ENCODE measurements at places on chromosomes 2 and 18.

GRCh38 chr2:10274983-10275802 is 27.5 kb upstream of the HPCAL1 start:
- DNase-seq, result no peak

- peak; percentile 2 for DNase-seq
Observed at GRCh38 chr2:210177769-210178168, 6.6 kb upstream of the KANSL1L start.

DNA sequence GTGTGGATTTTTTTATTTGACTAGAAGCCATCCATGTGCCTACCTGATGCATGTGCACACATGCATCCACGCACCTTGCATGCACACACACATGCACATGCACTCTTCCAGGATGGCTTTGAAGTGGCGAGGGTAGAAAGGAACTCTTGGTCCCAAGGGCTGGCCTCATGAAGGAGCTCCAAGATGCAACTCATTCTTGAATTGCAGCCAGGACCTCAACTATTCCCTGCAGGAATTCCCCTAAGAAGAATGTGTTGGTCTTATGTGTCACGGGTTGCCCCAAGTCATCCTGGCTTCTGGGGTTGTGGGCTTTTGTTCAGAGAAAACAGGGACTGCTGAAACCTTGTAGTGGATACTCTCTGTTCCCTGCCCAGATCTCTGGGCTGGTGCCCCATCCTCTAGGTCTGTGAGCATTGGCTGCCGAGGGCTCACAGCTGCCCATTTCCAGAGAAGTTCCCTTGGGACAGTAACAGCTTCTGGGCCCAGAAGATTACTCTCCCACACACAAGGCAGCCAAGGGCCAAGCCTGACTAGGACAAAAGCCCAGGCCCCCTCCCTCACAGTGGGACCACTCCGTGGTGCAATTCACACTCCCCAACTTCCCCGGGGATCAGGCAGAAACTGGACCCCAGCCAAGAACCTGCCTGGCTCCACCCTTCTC is 137.6 kb downstream of the COPS8 start:
- no peak for DNase-seq

GRCh38 chr18:44793194-44793593 is 112.5 kb downstream of the SETBP1 start:
- DNase-seq, result no peak

DNA sequence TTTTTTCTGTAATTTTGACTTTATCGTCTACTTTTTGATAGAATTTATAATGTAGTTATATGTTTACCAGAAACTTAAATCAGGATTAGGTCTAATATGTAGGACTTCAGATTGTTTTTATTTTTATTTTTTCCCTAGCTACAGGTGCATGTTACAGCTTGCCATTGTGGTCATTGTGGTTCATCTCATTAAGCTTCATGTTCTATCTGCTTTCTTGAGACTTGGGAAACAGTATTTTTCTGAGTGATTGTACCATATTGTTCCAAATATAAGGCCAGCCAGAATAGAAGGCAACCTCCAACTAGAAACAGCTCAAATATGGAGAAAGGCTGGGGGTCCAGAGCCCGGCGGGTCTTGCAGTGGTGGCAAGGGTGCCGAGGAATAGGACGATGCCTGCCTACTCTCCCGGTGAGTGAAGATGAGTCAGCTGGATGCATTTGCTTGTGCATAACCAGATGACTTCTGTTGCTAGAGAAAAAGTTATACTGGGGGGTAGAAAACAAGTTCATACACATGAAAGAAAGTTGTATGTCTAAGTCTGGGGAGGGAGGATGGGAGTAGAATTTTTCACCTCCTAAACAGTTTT is 188.4 kb downstream of the CCDC85A start:
- DNase-seq, result no peak

GRCh38 chr2:94923196-94923595 is 52.0 kb downstream of the TEKT4 start:
- no peak for DNase-seq

- DNase-seq, result no peak
Observed at GRCh38 chr2:1101011-1101782, 150.5 kb downstream of the SNTG2 start.

- DNase-seq, result no peak
Observed at GRCh38 chr2:46340740-46341420, 43.7 kb downstream of the EPAS1 start.

DNA sequence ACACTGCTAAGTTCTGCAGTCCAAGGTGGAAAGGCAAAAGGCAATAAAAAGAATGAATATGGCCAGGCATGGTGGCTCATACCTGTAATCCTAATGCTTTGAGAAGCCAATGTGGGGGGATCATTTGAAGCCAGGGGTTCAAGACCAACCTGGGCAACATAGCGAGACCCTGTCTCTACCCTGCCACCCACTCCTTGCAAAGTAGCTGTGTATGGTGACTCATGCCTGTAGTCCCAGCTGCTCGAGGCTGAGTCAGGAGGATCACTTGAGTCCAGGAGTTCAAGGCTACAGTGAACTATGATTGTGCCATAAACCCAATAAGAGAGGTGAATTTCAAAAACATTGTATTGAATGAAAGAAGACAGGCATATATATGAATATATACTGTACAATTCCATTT is 2.4 kb downstream of the MYL12B start:
- no peak for DNase-seq

GRCh38 chr18:77091366-77091765 is 41.2 kb downstream of the MBP start:
- no peak for DNase-seq

GRCh38 chr2:62447411-62447810 is 58.6 kb downstream of the TMEM17 start:
- no peak for DNase-seq

GRCh38 chr2:172085460-172086159 is at the start of gene DLX1:
DLX1 (plus strand) TSS chr2:172085507; CDS start chr2:172085678, 171 bp downstream.
- peak; percentile 74 for DNase-seq

DNA sequence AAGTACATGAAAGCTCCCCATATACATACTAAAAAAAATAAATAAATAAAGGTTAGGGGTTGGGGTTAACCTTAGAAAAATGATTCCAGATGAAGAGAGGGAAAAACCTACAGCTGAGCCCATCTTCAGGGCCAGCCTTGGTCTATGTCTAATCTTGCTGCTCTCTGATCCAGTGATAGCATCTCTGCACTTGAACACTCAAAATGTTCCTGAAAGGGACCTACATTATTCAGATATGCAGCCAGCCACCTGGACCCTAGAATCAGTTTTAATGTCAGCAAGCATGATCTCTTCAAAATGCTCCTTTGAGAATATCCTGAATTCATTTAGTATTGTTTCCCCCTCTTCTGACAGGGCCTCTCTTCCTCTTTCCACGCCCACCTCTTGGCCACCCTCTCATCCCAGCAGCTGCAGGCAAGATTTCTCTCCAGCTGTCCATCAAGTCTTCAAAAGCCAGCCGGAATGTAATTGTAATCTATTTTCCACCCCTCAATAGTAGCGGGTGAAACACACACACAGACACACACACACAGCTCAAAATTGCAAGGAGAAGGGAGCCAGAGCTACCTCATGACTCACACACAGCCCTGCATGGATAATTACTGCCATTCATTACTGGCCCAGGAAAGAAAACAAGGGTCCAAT is 135.5 kb downstream of the MYO3B start:
- no peak for DNase-seq

GRCh38 chr18:23136326-23137096 is 1.2 kb downstream of the CABLES1 start:
- peak; percentile 37 for DNase-seq

- DNase-seq, result no peak
Observed at GRCh38 chr18:68467957-68468356, 247.0 kb downstream of the TMX3 start.

DNA sequence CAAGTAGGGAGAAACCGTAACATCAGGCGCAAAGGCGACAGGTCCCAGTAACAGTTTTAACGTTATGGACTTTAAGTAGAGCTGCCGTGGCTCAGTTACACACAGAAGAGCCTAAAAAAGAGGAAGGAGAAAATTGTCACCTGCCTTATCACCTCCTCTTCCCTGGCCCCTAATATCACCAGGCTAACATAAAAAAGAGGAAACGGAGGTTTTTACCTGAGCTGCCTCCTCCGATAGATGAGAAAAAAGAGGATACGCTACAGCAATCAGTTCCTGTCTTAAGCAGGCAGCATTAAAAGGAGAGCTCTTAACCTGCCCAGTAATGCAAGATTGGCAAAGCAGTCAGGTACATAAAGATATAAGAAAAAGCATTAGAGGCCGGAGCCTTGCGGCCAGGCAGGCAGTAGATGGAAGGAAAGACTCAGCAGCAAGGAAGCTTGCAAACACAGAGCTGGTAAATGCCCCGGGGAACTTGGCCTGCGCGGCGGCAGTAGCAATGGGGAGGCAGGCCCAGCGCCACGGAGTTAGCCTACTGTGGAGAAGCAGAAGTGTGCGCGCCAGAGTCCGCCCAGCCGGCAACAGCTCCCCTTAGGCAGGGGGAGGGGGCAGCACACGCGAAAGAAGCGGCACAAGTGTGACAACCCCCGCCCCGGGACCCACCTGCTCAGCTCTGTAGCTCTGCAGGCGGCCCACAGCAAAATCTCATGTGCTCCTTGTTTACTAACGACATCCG is 116.3 kb upstream of the SCN7A start:
- DNase-seq, result no peak

DNA sequence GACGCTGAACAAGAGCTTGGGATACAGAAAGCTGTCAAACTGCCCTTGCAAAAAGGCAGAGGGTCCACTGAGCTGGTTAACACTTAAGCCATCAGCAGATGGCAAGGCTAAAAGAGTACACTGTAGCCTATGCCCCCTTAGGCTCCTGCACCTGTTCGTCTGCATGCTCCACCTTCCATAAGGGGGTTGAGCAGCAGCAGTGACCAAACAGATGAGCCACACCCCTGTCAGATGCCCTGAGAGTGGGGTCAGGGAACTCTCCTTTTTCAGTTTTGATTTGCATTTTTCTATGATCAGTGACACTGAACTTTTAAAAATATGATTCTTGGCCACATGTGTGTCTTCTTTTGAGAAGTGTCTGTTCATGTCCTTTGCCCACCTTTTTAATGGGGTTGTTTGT is 402.5 kb upstream of the FAM98A start:
- DNase-seq, result no peak

- no peak for DNase-seq
Observed at GRCh38 chr2:203905656-203906055, 30.9 kb upstream of the ICOS start.

- peak; percentile 56 for DNase-seq
Observed at GRCh38 chr2:22855081-22855480, 529.9 kb upstream of the KLHL29 start.

- DNase-seq, result no peak
Observed at GRCh38 chr2:215698566-215698965, 262.7 kb upstream of the FN1 start.

DNA sequence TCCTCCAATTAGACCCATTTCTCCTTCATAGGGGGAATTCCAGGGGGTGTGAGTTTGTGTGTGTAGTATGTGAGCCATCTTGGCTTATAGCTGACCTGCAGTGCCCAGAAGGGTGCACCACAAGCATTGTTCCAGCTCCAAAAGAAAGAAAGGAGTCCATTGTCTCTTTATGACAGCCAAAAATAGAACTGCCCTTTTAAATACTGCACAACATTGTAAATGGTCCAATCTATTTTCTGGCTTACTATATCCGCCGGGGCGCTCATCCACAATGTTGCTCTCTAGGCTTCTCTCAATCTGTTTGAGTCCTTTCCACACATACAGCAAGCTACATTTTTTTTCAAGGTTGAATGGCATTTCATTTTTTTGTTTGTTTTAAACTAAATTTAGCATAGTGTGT is 517.5 kb downstream of the STK39 start:
- DNase-seq, result no peak

- no peak for DNase-seq
Observed at GRCh38 chr18:68564351-68564750, 150.6 kb downstream of the TMX3 start.

DNA sequence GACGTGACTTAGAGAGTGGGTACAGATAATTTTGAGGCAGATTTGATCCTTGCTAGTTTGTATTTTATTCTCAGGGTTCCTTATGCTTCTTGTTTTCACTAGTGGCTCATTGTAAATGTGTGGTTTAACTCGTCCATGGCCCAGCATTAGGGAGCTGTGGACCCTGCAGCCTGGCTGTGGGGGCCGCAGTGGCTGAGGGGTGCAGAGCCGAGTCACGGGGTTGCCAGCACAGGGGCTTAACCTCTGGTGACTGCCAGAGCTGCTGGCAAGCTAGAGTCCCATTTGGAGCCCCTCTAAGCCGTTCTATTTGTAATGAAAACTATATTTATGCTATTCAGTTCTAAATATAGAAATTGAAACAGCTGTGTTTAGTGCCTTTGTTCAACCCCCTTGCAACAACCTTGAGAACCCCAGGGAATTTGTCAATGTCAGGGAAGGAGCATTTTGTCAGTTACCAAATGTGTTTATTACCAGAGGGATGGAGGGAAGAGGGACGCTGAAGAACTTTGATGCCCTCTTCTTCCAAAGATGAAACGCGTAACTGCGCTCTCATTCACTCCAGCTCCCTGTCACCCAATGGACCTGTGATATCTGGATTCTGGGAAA is 269.9 kb downstream of the MYT1L start:
- no peak for DNase-seq

GRCh38 chr2:45729753-45730512 is 78.5 kb downstream of the PRKCE start:
- DNase-seq, result peak; percentile 33

GRCh38 chr2:25159949-25160348 is 8.4 kb downstream of the POMC start:
- no peak for DNase-seq

GRCh38 chr2:202847693-202848524 is 23.7 kb downstream of the ICA1L start:
- DNase-seq, result no peak

- peak; percentile 39 for DNase-seq
Observed at GRCh38 chr2:124810132-124810531, 785.0 kb downstream of the CNTNAP5 start.

DNA sequence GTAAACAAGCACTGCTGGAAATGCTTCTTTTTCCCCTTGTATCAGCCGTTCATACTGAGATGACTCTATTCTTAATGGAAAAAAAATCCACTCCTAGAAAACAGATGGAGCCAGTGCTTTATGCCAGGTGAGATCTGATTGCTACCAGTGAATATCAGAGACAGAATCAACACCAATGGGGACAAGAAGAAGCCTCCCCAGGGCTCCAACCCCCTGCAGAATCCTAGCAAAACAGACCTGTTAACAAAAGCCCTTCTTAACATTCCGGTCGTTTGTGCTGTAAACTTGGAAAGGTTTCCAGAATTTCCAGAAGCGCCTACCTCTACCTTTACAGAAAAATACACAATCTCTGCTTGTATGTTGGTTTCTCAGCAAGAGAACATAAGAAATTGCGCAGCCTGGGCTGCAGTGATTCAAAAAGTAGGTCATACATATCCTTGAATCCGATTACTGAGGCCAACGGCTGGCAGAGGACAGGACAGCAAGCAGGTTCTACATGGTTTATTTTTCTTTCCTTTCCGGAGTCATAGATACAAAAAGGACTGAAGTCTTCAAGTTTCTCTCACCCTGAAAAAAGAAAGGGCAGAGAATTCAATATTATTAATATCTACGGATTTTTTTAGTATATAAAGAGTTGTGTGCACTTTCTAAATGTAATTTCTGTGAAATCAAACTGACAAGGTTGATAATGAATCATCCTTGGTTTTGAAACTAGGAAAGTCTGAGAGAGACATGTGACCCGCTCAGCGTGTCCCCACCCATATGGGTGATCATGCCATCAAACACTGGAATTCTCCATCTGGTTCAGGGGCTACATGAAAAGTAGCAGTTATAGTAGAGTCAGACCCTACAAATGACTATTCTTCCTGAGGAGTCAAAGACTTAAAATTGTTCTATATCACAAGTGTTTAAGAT is 266.7 kb upstream of the MGAT5 start:
- DNase-seq, result no peak

- no peak for DNase-seq
Observed at GRCh38 chr18:44093253-44093652, 587.4 kb upstream of the SETBP1 start.
